HepG2 (cell line): ENCODE measurements at places on chromosomes 3 and 15. TPM values are rescaled to one million over a fixed set of nuclear protein-coding genes. Genes with fewer than 3 reads are reported as not detected.

Gene TM6SF1
- polyA plus RNA-seq = not detected in 2 replicates

Gene SAMD7
- not detected in 2 replicates for polyA plus RNA-seq

Gene PIERCE2
- polyA plus RNA-seq = 0.09 TPM in 1 of 2 replicates, not detected in the other

Gene PLCH1
- polyA plus RNA-seq = 1.2 and 2.0 TPM in 2 replicates

Gene GRIP2
- 0.11 and 0.14 TPM in 2 replicates for polyA plus RNA-seq

Gene RETNLB
- not detected in 2 replicates for polyA plus RNA-seq
